ENCODE measurements at places on chromosomes 16 and 17.

GRCh38 chr17:81295676-81296381, 722 bp upstream of the SLC38A10 start:
- peaks cover 13% of the 10 kb centered on the region for H3K4me1 ChIP-seq
- peak overlapping the region; percentile 38 for H3K27ac ChIP-seq
- peak overlapping the region; percentile 78 for H3K4me3 ChIP-seq
- H3K27me3 ChIP-seq, result no peaks in the 10 kb centered on the region
- DNase-seq, result peak; percentile 88

DNA sequence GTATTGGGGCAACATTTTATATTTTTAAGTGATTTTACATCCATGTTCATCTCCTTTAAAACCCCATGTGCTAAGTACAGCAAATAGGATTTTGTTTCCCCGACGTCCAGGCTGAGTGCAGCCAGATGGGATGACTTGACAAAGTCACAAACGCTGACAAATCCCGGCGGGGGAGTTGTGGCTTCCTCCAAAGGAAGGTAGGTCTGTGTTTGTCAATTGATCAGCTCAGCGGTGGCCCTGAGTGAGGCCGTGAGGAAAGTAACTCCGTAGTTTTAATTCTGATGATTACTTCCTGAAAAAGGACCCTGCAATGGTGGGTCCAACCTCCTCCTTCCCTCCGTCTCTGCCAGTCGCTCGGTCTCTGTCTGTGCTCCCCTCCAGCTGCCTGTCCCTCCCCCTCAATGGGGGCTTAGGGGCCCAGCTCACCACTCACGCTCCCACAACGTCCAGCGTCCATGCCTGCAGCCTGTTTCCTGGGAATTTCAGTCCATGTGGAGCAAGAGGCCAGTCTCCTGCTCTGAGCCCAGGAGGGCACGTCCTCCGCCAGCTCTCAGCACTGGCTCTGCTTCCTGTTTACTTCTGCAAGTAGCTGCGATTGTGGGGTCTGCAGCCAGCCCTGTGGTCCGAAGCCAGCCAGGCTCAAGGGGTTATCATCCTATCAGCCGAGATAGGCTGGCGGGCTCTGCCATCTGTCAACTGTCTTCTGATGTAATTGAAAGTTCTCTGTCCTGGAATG, 209.4 kb upstream of the FOXF1 start:
- no peak for DNase-seq
- H3K27ac ChIP-seq, result no peak overlapping the region
- H3K4me1 ChIP-seq, result no peaks in the 10 kb centered on the region
- H3K27me3 ChIP-seq, result peaks cover 96% of the 10 kb centered on the region
- no peaks in the 10 kb centered on the region for H3K36me3 ChIP-seq

- peak; percentile 78 for DNase-seq
- H3K27me3 ChIP-seq, result no peaks in the 10 kb centered on the region
- no peak overlapping the region for H3K4me3 ChIP-seq
- H3K27ac ChIP-seq, result no peak overlapping the region
These were observed 9.9 kb downstream of the SLC5A11 start for GRCh38 chr16:24855678-24856077.

DNA sequence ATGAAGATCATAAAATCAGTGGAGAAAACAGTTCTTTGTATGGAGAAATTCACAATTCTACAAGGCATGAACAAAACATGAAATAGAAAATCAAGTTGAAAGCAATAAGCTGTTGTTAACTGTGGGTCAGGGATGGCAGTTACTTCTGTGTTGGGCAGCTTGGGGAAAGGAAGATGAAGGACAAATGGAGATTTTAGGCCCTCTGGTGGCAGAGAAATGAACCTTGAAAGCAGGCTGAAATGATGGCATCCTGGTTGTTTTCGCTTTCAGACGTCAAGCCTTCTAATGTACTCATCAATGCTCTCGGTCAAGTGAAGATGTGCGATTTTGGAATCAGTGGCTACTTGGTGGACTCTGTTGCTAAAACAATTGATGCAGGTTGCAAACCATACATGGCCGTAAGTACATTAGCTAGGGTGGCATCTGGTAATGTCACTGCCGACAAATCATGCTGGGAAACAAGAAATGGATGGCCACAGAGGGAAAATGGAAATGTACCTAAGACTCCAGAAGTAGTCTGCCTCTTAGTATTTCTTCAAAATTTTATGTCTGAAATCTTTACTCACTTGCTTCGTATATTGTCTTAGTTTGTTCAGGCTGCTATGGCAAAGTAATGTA, 108.9 kb downstream of the MAP2K6 start:
- DNase-seq, result peak; percentile 76
- no peak overlapping the region for H3K27ac ChIP-seq

DNA sequence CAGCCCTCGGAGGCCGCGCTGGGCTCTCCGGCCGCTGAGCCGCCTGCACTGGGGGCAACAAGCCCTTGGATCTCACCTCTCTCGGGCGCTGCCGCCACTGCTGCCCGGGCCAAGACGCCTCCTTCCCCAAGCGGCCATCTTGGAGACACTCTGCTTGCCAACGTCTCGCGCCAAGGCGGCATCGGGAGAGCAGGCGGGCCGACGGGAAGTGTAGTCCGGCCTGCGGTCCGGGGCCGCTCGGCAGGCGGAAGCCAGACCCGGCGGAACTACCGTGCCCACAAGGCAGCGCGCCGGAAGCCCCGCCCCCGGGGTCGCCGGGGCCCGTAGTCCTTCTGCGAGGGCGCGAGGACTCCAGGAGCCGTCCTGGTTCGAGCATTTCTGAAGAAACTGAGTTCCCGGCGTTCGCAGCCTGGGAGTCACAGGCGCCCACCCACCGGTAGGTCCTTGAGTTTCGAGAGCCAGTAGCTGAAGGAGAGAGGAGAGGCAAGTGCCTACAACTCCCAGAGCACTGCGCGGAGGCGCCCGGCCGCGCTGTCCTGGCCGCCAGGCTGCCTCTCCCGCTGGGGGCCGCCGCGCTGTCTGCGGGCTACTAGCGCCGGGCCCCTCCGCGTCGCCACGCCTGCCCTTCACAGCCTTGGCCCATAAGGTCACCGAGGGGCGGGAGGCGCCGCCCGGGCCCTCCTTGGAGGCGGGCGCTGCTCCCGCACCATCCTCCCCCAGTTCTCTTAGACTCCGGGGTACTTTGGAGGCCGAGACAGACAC, at the start of gene TMEM11:
TSS of gene TMEM11 (minus strand) at position 147 of the 762 bp plus-strand sequence. CDS start at position 138, 9 bp downstream.
- H3K4me3 ChIP-seq, result peak within 1 kb of the TSS; percentile 98
- DNase-seq, result peak; percentile 97
- H3K27me3 ChIP-seq, result no peaks in the 10 kb centered on the region
- H3K4me1 ChIP-seq, result peaks cover 46% of the 10 kb centered on the region

All from PC-3 (cell line).